ENCODE measurements at places on chromosomes 3 and 15.

- no peak for DNase-seq
Observed at GRCh38 chr3:72353236-72354128, 494.8 kb downstream of the SHQ1 start.

- no peak for DNase-seq
Observed at GRCh38 chr15:58605931-58606530, 143.5 kb downstream of the ADAM10 start.

GRCh38 chr15:42287931-42288330, 14.7 kb upstream of the TMEM87A start:
- DNase-seq = no peak

GRCh38 chr3:52401021-52401420, 43.9 kb downstream of the SEMA3G start:
- no peak for DNase-seq

DNA sequence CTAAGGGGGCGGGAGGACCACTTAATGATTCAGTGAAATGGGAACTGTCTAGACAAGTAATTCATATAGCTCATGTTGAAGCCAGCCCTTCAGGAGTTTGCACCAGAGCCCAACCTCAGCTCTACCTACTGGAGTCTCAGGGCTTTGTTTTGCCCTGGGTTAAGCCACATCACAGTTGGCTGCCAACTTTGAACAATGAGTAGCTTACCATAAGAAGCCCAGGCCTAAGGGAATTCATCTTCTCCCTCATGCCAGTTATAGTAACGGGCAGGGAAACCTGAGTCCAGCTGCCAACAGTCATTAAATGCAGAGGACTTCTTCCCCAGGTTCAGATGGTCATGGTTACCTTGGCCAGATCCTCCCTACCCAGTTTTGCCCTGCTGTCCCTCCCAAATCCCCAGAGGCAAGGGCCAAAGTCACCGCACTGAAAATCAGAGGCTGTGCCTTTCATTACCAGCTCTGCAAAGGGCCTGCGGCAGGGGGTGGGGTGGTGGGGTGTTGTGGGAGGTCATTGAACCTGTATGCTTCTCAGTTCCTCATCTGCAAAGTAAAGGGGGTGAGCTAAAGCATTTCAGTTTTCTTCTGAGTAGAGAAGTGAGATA, 302.2 kb upstream of the NR2E3 start:
- DNase-seq = no peak

Data from ACHN (cell line).